HFFc6 (cell line): ENCODE measurements at places on chromosomes 12 and 14.
A peak's percentile ranks its signal among the peaks of the same experiment; 100 is the strongest.

GRCh38 chr12:11763760-11764520 lies 114.5 kb downstream of the ETV6 start:
- DNase-seq: peak; percentile 71

GRCh38 chr14:103056322-103057027 lies 874 bp downstream of the CDC42BPB start:
- DNase-seq: peak; percentile 36

- no peak for DNase-seq
These were observed 19.8 kb downstream of the XRCC3 start for GRCh38 chr14:103695296-103696069.

DNA sequence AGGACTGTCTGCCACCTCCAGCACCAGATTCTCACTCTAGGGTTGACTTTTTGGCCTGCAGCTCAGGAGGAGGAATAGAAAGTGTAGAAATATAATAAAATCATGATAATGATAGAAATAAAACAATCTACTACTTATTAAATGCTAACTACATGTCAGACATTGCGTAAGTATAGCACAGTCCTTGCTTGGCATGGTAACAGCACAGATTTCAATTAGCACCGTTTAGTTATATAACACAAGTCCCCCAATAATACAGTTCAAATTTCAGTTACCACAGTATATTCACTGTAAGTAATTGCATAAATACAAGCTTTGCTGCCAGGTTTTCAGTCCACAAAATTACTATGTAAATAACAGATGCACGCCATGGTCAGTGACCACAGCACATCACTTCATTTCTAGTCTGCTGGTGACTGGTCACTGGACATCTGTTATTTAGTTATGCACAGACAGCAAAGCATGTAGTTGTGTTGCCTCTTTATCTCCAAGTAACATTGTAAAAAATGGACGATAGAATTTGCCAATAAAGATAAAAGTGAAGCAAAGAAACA lies 6.5 kb upstream of the GLT8D2 start:
- DNase-seq: no peak

GRCh38 chr14:65257425-65257824 lies 155.1 kb upstream of the FUT8 start:
- no peak for DNase-seq

GRCh38 chr12:113525066-113525465 lies 53.4 kb upstream of the LHX5 start:
- no peak for DNase-seq

- DNase-seq: no peak
These were observed 27.7 kb downstream of the MAX start for GRCh38 chr14:65074449-65075150.

GRCh38 chr14:75960231-75960630 lies 21.6 kb downstream of the TGFB3 start:
- DNase-seq: no peak

DNA sequence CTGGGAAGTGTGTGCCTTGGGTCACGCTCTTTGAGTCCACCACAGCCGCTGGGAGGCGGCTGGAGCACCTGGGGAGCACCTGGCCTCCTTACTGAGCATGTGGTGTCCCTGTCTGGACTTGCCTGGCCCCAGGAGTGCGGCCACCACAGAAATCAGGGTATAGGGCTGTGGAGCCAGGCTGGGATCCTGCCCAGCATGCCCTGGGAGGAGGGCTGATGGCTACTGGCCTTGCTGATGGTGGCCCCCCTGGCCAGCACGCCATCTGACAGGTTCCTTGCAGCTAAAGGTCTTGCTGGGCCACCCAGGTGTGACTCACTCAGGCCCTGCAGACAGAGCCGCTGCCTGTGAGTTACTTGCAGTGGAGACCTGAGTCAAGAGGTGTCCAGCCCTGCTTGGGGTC lies 6.0 kb downstream of the ULK1 start:
- no peak for DNase-seq

DNA sequence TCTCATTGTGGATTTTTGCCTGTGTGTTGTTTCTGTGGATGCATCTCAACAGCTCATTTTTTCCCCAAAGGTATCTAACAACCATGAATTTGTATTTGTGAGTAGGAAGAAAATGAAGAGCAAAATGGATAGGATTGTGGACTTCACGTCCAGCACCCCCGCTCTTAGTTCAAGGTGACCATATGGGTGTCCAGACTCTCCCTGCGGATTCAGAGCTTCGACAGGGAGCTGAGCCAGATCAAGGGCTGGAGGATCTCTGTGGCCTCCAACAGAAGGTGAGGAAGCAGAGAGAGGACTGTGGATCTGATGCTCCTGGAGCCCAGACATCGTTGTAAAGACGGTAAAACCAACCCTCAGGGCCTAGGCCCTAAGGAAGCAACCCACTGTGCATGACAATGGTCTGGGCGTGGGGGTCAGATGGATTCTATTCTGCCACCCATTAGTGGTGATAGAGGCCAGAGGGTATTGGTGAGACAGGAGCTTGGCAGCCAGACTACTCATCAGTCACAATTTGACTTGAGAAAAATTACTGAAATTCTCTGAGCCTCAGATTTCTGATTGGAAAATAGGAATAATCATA lies 659.7 kb upstream of the TMEM132C start:
- DNase-seq: no peak

DNA sequence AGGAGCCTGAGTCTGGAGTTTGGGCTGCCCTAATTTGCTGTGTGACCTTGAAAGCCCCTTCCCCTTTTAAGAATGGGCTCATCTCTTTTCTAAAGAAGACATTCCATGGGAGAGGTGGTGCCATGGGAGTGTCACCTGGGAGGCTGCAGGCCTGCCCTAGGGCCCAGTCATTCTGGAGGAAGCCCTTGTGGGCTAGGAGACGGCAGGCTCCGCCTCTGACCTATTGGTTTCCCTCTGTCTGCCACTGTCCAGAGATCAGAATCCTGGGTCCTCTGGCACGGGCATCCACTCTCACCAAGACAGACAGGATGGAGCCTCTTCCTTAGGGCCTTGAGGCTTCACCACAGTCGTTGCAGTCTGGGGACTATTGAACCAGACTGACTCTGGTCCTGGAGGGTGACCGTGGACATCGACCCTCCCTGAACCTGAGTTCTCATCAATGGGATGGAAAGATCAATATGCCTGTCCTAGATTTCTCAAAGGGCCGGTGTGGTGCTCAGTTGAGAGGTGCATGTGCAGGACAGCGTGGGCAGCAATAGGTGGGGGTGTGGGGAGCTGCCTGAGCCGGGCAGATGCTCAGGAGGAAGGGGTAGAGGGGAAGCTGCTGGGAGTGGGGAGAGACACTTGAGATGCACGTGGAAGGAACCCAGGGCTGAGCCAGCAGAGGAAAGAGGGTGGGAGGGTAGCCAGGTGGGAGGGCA lies 12.2 kb upstream of the CLMN start:
- DNase-seq: no peak

- peak; percentile 13 for DNase-seq
These were observed 166.9 kb upstream of the LRIG3 start for GRCh38 chr12:59087077-59087673.

- no peak for DNase-seq
These were observed 99.1 kb upstream of the TMTC1 start for GRCh38 chr12:29882846-29883245.

- no peak for DNase-seq
These were observed 117.4 kb upstream of the RTL1 start for GRCh38 chr14:101020834-101021370.

DNA sequence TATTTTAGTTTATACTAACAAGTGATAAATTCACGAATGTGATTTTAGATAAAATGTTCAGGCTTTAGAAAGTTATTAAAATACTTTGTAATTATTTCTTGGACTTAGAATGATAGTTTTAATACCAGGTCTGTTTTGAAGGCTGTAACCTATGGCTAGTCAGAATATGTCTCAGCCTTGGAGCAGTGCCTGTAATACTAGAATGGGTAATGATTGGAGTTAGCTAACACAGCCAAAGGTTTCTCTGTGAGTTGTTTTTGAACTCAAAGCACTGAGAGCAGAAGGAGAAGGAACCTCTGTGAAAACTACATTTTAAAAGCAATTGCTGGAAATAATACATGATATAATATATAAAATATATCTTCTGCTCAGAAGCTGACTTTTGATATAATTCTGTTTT lies 110.1 kb downstream of the TMEM117 start:
- DNase-seq: no peak

DNA sequence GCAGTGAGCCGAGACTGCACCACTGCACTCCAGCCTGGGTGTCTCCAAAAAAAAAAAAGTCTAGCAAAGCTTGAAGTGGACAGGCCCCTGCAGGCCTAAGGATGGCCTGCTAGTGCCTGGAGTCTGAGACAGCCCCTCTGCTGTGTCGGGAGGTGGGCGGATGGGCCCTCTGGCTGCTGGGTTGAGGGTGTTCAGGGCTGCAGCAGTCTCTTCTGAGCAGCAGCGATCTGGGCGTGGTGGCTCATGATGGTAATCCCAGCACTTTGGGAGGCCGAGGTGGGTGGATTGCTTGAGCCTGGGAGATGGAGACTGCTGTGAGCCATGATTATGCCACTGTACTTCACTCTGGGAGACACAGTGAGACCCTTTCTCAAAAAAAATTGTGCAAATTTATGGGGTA lies 57.0 kb downstream of the ADCK1 start:
- DNase-seq: no peak

DNA sequence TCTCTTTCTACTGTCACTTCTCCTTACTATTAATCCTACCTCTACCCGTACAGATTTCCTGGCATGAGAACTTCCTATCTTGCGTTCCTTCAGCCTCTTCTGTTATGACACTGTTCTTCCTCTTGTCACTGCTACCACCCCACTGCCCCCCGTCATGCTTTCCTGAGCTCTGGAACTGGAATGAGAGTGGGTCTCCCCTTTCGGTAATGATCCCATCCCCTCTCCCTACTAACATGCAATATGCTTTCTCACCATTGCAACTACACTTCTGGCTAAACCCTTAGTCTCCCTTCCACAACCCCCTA lies 4.9 kb upstream of the AP1G2 start:
- no peak for DNase-seq

DNA sequence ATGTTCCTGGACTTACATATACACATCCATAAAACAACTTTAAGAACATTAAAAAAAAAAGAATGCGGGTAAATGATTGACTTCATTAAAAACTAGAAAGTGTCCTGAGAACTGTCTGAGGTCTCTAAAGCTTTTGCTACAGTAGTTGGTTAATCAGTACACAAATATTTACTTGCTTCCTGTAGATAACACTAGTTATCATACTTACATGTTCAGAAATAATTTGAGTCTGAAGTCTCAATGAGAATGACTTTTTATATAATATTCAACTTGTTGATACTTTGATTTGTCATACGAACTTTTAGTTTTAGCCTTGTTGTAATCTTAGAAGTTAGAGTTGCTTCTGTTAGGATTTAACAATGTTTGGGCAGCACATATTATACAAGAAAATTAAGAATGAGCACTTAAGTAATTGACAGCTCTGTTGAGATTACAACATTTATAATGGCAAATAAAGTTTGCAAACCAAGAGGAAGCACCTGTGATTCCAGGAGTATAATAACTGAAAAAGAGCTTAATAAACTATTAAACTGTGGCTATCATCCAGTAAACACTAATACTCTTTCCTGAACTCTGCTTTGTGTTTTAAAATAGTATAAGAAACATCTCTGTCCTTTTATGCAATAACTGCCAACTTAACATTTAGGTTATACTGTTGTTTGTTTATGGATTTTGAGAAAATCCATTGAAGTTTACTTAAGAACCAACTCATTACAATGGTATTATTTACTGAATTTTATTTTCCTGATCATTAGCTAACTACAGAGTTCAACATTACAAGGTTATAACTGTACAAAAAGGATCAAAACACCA lies 131.7 kb downstream of the MIPOL1 start:
- no peak for DNase-seq

GRCh38 chr14:102499401-102500157 lies 10.0 kb downstream of the ANKRD9 start:
- DNase-seq: no peak

DNA sequence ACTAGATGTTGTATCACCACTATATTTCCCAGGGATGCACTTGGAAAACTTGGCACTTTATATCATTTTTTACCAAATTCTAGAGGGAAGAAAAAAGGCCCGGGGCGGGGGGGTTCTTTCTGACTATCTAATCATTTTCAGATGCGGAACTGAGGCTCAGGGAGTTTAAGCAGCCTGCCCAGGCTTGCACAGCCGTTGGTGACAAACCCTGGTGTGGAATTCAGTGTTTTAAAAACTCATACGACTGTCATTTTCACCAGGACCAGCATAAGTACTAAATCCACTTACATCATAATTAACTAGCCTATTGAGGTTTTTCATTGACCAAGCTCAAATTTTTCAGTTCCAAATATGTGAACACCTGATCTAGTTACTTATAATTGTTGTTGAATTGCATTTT lies 181.0 kb downstream of the IPO8 start:
- no peak for DNase-seq

GRCh38 chr14:99740411-99740810 lies 52.8 kb upstream of the EML1 start:
- DNase-seq: no peak

GRCh38 chr12:4272424-4273272 lies 914 bp upstream of the CCND2 start:
- no peak for DNase-seq
